ENCODE measurements at places on chromosomes 4 and X.

DNA sequence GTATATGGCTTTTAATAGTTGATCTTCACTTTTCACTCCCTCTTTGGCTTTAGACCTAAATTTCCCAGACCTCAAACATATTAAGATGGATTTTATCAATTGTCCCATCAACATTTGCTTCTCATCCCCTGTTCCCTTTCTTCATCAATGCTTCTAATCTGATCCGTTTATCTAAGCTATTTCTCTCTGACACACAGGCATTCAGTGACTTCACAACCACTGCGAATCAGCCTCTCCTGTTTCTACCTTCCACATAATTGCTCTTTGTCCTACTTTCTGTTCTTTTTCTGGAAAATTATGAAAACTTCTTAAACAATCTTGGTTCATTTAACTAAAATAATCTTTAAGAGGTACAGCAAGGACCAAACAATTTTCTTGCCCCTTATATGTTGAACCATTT, 115.2 kb downstream of the GLRA3 start:
- no peak for DNase-seq

DNA sequence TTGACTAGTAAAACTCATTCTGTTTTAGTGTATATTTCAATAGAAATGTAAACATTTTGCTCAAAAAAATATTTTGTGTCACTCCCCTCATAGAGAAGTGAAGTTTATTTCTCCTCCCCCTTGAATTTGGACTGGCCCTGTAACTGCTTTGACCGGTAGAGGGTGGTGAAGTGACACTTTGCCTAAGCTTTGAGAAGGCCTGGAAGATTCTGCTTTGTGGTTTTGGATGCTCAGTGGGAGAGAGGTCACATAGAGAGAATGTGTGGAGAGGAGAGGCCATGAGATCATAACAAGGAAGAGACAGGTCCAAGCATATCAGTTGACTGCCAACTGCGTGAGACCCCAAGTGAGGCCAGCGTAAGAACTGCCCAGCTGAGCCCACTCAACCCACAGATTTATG, 19.1 kb upstream of the ARX start:
- DNase-seq = no peak

DNA sequence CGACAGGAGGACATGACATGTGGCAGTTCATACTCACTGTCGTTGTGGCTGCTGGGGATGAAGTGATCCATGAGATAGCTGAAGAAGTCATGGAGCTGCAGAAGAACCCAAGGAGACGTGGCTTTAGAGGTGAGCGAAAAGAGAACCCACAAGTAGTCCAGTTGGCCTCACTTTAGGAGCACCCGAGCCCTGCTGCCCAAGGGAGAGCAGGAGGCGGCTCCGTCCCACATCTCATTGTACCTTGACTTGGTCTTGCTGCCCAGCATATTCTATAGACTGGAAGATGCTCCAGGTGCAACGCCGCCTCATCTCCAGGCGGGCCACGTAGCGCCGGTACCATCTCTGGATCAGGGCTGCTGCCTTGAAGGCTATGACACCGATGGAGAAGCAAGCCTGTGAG, 10.6 kb downstream of the PPEF2 start:
- DNase-seq = no peak

DNA sequence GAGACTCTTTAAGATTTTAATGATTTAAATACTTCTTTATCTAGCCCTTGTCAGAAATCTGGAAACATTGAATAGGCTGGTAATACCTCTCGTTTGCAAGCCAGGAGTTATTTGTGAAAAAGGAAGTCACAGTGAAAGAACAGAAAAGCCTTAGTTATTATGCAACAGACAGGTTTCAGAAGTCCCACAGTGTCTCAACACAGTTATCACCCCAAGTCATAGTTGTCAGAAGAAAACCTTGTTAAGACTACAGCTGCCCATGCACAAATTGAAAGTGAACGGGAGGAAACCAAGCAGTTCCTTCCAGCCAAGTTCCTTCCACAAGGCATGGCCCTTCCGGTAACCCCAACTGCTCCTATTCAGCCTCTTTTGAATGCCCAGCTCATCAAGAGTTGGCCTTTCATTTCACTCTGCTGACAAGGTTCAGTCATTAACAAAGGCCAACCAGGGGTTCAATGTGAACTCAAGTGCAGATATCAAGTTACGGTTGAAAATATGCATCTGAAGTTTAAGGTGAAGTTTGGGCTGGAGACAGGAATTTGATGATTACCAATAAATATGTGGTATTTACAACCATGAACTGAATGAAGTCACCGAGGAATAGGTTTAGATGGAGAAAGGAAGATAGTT, 15.6 kb downstream of the ALPK1 start:
- no peak for DNase-seq

- no peak for DNase-seq
Observed at GRCh38 chrX:31600823-31601222, 529.0 kb upstream of the FTHL17 start.

DNA sequence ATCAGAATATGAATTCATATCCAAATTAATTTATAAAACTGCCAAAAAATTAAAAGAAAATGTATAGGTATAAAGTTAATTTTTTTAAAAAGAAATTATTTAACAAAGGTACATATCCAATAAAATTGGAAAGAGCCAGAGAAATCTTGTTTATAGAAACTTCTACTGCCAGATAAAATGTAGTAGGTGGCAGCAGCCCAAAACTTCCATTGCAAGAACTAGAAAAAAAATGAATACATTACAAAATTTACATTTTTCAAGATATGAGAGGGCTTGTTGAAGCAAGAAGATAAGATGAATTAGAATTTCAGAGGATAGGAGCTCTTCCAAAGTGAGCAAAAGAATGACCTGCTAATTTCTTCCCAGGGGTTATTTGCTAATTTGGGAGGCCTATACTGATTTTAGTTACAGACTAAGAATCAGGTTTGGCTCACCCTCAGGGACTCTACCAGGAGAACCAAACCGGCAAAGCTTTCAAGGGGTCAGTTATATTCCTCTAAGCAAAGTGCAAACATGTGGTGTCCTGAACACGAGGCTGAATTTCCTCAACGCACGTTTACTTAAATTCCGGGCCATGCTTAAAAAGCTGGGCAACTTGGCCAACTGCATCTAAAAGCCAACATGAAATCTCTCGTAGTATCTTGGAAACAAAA, 17.5 kb downstream of the ANKRD50 start:
- no peak for DNase-seq

GRCh38 chrX:48818866-48819265, 7.4 kb upstream of the ERAS start:
- DNase-seq = no peak

- DNase-seq = no peak
Observed at GRCh38 chr4:168892475-168892874, 117.6 kb downstream of the CBR4 start.

DNA sequence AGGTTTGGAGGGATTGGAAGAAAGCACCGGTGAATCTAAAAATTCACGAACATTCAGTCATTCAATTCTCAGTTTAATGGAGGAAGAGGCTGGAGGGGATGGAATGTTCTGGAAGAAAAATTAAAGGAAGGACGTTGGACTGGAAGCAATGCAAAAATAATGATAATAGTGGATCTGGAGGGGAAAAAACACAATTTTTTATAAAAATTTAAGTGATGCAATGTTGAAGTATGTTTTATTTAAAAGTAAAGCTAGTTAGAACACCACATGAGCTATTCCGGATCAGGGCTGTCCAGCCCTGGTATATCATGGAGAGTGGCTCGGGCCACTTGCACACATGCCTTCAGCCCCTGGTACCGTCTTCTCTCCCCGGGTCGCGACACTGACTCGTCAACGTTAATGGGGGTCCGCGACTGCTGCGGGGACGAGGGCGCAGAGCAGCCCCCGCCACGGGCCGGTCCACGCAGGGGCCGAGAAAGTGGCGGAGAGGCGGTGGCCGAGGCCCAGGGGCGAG, 204.6 kb downstream of the TENM3 start:
- no peak for DNase-seq

GRCh38 chr4:172836661-172837060, 331.9 kb upstream of the GALNT7 start:
- DNase-seq = no peak

DNA sequence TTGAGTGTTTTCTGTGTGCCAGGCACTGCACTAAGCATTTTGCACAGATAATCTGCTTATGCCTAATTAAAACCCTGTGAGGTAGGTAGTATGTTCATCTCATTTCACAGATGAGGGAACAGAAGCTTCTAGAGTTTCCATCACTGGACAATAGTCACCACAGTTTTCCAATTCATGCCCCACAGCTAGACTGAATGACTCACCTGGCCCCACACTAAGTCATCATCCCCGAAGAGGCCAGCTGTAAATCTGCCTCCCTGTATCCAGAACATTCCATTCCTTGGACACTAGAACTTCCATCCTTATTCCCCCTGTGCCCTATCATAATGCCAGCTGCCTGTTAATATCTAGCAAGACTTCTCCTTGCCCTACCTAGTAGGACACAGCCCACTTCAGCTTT, 40.9 kb upstream of the NYX start:
- no peak for DNase-seq

- no peak for DNase-seq
Observed at GRCh38 chr4:101348367-101348827, 1.1 kb upstream of the PPP3CA start.

- DNase-seq = no peak
Observed at GRCh38 chr4:60455380-60455779, 744.7 kb upstream of the ADGRL3 start.

DNA sequence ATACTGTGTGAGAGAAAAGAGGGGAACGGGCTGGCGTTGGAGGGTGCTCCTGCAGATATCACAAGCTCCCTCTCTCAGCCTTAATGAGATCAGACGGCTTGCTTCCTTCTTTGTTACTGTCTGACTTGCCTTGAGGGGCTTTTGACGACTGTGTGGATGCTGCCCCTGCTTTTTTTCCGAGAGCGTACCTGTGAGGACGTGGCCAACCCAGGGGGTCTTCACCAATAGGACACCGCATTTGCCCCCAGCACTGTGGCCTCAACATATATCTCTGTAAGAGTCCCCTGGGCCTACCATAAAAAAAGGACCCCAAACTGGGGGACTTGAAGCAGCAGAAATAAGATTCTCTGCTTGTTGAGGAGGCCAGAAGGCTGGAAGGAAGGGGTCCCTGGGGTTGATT, 143.9 kb downstream of the SHOX start:
- no peak for DNase-seq

GRCh38 chr4:1099270-1099669, 14.1 kb downstream of the RNF212 start:
- no peak for DNase-seq

DNA sequence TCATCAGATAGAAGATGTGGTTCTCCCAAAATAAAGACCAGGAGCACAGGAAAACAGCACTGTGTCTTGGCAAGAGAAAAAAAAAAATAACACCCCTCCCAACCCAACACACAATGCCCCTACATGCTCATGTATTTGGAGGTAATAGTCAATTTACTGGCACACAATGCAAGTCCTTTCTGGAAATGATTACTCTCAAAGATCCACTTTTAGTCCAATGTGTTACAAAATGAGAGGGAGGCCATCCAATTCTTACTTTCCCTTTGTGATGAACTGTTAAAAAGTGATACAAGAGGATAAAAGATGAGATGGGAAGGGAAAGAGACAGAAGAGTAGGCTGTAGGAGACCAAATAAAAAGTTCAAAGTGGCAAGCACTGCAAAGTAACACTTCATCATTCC, 180.3 kb upstream of the DKK2 start:
- DNase-seq = no peak

GRCh38 chr4:115454228-115454627, 340.8 kb upstream of the NDST4 start:
- DNase-seq = no peak
